ENCODE measurements at places on chromosomes 4 and X.
A peak's percentile ranks its signal among the peaks of the same experiment; 100 is the strongest.

DNA sequence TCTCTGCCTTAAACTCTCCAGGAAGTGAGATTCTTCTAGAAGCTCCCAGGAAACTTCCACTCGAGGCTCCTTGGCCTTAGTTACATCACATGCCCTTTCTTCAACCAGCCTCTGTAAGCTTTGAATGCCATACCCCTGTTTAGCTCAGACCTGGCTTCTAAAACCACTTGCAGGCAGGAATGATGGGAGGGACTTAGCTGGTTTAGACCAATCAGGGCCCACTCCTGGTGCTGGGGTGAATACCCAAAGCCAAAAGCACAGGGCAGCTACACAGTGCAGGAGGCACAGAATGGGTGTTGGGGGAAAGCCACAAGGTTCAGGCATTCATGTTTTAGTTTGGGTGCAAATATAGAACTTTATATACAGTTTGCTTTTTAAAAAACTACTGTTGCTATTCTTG, 296.2 kb downstream of the FRMPD4 start:
- no peak for DNase-seq

DNA sequence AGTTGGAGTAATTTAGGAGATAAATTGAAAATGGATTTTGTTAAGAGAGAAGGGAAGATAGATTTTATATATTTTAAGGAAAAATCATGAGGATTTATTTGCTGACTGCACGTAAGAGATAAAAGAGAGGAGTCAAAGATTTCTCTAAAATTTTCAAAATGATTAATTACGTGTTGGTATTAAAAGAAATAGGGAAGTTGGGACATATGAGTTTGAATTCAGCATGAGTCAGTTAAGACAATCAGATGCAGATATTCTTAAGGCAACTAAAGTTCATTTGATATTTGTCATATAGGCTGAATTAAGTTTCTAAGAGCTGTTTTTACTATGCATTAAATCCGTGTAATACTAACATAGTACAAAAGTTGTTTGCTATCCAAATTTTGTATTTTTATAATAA, 46.9 kb downstream of the TET2 start:
- DNase-seq, result no peak

GRCh38 chrX:8424912-8425311, 39.7 kb upstream of the VCX3B start:
- DNase-seq, result no peak

GRCh38 chr4:143185253-143186107, 763 bp downstream of the USP38 start:
- peak; percentile 38 for DNase-seq

- DNase-seq, result no peak
These were observed 17.8 kb upstream of the RBPJ start for GRCh38 chr4:26303008-26303407.

DNA sequence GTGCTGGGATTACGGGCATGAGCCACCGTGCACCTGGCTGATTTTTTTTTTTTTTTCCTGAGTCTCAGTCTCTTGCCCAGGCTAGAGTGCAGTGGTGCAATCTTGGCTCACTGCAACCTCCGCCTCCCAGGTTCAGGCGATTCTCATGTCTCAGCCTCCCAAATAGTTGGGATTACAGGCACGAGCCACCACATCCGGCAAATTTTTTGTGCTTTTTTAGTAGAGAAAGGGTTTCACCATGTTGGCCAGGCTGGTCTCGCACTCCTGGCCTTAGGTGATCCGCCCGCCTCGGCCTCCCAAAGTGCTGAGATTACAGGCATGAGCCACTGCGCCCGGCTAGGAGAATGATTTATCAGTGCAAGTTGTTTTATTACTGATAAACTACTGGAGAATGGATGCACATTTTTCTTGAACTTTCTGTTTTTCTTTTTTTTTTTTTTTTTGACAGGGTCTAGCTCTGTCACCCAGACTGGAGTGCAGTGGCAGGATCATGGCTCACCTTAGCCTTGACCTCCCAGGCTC, 39.7 kb upstream of the DHRSX start:
- no peak for DNase-seq

- peak; percentile 36 for DNase-seq
These were observed 27.4 kb upstream of the PLAC1 start for GRCh38 chrX:134685668-134686067.

DNA sequence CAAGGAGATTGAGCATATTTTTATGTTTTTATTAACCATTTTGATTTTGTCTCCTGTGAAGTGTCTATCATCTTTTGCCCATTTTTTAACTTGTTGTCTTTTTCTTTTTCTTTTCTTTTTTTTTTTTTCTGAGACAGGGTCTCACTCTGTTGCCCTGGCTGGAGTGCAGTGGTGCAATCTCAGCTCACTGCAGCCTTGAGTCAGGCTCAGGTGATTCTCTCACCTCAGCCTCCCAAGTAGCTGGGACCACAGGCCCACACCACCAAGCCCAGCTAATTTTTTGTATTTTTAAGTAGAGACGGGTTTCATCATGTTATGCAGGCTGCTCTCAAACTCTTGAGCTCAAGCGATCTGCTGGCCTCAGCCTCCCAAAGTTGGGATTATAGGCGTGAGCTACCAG, 4.6 kb upstream of the ADD1 start:
- DNase-seq, result no peak

- DNase-seq, result peak; percentile 20
These were observed 28.1 kb upstream of the RASL11B start for GRCh38 chr4:52833941-52834525.

GRCh38 chr4:139922406-139923024, 231.5 kb downstream of the MAML3 start:
- no peak for DNase-seq

DNA sequence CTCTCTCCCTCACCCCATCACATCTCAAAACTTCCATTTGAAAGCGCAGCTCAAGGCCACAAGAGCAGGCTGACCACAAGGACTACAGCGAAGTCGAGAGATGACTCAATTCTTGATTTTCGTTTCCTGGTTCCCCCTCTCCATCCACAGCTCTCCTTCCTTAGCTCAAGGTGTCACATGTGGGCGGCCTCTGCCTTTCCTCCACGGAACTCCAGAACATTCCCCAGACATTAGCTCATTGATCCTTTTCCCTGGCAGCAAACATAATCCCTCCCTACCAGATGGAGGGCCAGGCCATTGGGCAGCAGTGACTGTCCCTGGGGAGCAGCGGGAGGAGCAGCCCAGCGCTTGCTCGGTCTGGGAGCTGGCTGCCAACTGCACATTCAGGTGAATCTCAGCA, 56.3 kb downstream of the CCDC149 start:
- peak; percentile 50 for DNase-seq

DNA sequence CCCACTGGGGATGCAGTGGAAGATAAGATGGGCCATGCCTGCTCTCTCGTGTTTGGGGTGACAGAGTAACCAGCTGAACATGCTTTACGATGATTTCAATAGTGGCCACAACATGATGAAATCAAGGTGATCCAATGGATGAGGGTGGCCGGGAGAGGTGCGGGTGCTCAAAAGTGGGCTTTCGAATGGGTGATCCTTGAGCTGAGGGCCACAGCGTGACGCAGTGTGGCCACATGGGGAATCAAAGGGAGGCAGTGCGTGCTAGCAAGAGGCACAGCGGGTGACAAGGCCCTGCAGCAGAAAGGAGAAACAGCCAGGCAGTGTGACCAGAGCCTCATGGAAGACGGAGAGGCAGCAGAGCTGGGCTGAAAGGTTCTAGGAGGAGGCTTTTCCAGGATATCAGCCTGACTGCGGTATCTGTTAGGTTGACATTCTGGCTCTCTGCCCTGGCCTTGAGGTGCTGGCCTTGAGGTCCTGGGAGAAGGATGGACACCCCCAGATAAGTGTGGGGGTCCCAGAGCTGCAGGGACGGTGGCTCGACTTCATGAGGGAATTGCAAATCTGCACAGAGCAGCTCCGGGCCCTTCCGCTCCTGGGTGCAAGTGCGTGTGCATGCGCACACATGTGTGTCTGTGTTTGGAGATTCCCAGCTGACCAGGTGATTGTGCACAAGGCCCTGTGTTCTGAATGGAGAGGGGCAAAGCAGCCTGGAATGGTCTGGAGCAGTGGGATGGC, 38.0 kb upstream of the GPR78 start:
- DNase-seq, result no peak

- no peak for DNase-seq
These were observed 166.7 kb downstream of the FHIP1A start for GRCh38 chr4:151575646-151576045.

DNA sequence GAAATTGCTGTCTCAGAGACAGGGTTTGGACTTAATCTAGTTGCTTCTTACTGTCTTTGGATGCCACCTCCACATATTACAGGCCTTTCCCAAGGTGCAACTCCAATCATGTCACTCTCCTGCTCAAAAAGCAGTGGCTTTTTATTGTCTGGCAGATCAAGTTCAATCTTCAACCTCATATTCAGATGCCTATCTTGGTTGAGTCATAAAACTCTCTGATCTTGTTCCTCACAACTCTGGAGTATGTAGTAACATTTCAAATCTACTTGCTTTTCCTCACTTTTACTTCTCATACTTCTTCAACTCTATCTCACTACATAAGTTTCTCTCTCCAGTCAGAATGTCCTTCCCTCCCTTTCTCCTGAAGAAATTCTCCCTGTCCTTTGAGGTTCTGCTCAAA, 180.6 kb downstream of the VSIG4 start:
- no peak for DNase-seq

GRCh38 chr4:108054025-108054638, 64.4 kb downstream of the HADH start:
- DNase-seq, result no peak

DNA sequence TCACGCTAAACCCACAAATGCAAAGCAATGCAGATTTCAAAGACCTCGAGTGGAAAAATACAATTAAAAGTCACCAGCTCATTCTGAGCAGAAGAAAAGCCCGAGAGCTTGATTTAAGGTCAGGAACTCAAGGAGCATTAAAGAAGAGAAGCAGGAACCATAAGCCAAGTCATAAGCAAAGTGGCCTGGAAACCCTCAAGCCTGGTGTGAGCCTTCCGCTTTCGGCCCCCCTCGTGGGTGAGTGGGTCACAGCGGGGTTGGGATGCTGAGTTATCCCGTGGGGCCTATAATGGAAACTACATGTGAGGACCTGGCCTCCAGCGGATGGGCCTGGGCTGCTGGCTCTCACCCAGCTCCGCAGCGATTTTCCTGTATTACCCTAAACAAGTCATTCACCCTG, 504.3 kb downstream of the RAB28 start:
- no peak for DNase-seq

All from adipocyte (in vitro differentiated cells).